ENCODE measurements at places on chromosomes 2 and 18. TPM values are rescaled to one million over a fixed set of nuclear protein-coding genes. Genes with fewer than 3 reads are reported as not detected.
A peak's percentile ranks its signal among the peaks of the same experiment; 100 is the strongest.

DNA sequence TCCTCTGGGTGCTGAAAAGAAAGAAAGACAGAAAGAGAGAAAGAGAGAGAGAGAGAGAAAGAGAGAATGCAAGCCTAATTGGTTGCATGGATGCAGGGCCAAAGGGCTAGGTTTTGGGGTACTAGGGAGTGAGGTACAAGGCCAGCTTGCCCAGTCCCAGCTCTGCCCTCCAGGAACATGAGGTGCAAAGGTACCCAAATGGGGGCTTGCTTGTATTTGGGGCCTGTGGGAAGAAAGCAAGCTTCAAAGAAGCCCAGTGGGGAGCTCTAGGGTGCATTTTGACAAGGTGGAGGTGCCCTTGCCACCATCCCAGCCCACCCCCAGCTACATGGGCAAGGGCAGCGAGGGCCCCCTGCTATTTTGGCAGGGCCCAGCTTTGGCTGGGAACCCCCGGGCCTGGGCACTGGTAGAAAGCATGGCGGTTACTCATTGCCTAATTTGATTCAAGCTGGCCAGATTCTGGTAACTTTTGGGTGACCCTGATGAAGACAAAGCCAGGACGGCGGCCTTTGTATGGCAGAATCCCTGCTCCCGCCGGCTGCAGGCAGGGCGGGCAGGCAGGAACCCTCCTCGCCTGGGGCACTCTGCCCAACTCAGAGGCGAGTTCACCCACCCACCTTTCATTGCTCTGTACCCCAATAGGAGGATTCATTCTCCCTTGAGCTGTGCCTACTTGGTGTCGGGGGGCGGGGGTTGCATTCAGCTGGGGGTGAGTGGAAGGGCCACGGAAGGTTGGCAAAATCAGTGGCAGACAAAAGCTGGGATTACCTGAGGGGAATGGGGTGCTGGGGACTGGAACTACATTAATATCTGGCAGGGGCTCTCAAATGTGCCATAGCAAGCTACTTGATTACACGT, 537 bp upstream of the HOXD4 start:
- H3K4me1 ChIP-seq, result no peaks in the 10 kb centered on the region
- no peak overlapping the region for H3K4me3 ChIP-seq
- DNase-seq, result no peak
- H3K27ac ChIP-seq, result no peak overlapping the region
- no peaks in the 10 kb centered on the region for H3K27me3 ChIP-seq
- peaks cover 5% of the 10 kb centered on the region for H3K36me3 ChIP-seq

The PMAIP1 gene
- 21.7 TPM for total RNA-seq

DNA sequence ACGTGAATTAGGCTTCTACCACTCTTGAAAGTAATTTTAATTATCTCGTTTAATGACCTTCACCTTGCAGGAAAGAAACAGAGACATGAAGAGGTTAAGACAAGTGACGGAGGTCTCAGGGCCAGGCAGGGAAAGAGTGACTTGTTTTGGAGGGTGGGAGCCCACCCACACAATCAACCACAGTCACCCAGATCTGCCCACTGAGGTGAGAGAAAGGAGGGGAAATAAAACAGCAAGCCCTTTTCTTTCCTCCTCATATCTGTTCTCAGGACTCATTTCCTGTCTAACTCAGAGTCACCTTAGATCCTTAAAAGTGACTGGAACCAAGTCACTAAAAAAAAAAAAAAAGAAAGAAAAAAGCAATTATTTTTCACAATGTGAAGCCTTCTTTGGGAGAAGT, 26.8 kb downstream of the ATP8B1 start:
- peaks cover 6% of the 10 kb centered on the region for H3K36me3 ChIP-seq
- H3K4me3 ChIP-seq, result no peak overlapping the region
- peaks cover 41% of the 10 kb centered on the region for H3K4me1 ChIP-seq
- no peak for DNase-seq

DNA sequence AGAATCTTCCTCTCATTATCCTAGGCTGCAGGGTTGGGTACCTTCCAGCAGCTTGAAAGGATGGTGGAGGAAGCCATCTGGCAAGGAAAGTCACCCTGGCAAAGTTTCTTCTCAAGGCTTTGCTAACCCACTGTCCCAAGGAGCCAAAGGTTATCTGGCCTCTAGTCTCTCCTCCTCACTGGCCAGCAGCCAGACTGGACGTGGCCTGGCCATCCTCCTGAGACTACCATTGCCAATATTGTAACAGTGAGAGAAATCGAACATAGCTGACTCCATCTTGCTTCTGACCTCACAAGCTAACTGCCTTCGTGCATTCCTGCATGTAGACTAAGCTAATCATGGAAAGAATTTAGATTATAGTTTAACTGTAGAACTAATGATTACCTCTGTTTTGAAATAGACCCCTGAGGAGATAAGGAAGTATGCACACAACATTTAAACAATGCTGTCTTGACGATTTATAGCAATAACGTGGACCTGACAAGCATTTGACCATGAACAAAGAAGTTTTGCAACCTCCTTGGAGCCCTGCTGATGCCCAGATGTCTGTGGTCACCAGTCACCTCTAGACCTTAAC, 7.8 kb upstream of the ANXA4 start:
- no peak overlapping the region for H3K4me3 ChIP-seq
- no peaks in the 10 kb centered on the region for H3K36me3 ChIP-seq
- H3K27me3 ChIP-seq, result no peaks in the 10 kb centered on the region
- no peaks in the 10 kb centered on the region for H3K4me1 ChIP-seq
- DNase-seq, result no peak

- H3K4me1 ChIP-seq, result no peaks in the 10 kb centered on the region
- no peak for DNase-seq
- no peak overlapping the region for H3K4me3 ChIP-seq
- no peaks in the 10 kb centered on the region for H3K36me3 ChIP-seq
Measured at GRCh38 chr18:48119204-48119603, 188.7 kb upstream of the SMAD2 start.

DNA sequence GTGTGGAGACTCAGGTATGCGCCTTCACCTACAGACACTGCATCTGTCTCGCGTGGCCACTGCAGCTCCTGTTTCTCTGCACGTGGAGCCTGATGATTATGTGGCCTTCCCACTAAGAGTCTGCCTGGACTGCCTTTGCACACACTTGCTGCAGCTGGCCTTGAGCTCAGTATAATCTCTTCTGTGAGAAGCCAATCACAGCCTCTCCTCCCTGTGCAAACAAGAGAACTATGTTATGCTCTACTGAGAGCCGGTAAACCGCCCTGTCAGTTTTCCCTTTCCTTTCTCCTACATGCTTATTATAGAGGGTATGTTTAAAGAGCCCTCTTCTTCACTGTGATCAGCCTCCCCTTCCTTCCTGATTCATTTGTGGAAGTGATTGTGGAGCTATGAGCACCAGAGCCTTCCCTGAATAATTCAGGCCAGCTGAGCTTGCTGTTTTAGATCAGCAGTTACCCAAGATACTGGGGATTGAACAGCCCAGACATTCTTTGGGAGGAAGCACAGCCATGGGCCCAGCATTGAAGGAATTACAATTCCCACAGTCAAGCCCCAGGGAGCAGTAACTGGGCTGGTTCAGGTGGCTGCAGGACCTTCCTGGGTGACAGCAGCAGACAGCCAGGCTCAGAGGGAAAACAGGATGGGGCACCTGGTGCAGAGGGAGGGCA, 3.7 kb upstream of the TGFA start:
- H3K4me1 ChIP-seq, result peaks cover 11% of the 10 kb centered on the region
- no peak for DNase-seq
- no peak overlapping the region for H3K27ac ChIP-seq
- no peaks in the 10 kb centered on the region for H3K27me3 ChIP-seq

DNA sequence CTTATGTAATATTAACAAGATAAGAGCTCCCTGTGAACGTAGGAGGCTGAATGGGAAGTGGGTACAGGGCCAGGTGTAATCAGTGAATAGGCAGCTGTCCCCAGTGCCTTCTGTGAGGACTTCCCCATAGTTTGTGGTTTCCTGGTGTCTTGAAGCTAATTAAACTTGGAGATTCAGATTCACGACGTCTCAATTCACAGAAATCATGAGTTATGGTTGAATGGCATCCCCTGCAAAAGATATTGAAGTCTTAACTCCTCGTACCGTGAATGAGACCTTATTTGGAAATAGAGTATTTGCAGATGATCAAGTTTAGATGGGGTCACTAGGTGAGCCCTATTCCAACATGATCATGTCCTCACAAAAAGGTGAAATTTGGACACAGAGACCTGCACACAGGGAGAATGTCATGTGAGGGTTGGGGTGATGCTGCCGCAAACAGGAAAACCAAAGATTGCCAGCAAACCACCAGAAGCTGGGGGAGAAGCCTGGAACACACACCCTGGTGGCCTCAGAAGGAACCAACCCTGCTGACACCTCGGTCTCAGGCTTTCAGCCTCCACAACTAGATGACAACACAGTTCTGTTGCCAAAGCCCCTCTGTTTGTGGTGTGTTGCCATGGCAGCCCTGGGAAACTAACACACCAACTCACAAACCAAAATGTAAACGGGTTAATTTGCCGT, 13.2 kb downstream of the ARL4C start:
- H3K4me3 ChIP-seq, result no peak overlapping the region
- H3K4me1 ChIP-seq, result no peaks in the 10 kb centered on the region
- no peak for DNase-seq
- H3K36me3 ChIP-seq, result no peaks in the 10 kb centered on the region
- H3K27ac ChIP-seq, result no peak overlapping the region
- no peaks in the 10 kb centered on the region for H3K27me3 ChIP-seq

DNA sequence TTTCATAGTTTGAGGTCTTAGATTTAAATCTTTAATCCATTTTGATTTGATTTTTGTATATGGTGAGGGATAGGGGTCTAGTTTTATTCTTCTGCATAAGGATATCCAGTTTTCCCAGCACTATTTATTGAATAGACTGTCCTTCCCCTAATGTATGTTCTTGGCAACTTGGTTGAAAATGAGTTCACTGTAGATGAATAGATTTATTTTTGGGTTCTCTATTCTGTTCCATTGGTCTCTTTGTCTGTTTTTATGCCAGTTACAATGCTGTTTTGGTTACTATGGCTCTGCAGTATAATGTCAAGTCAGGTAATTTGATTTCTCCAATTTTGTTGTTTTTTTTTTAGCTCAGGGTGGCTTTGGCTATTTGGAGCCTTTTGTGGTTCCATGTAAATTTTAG, 5.9 kb downstream of the FAM171B start:
- H3K27me3 ChIP-seq, result no peaks in the 10 kb centered on the region
- H3K27ac ChIP-seq, result no peak overlapping the region
- H3K4me3 ChIP-seq, result no peak overlapping the region
- peaks cover 2% of the 10 kb centered on the region for H3K4me1 ChIP-seq

DNA sequence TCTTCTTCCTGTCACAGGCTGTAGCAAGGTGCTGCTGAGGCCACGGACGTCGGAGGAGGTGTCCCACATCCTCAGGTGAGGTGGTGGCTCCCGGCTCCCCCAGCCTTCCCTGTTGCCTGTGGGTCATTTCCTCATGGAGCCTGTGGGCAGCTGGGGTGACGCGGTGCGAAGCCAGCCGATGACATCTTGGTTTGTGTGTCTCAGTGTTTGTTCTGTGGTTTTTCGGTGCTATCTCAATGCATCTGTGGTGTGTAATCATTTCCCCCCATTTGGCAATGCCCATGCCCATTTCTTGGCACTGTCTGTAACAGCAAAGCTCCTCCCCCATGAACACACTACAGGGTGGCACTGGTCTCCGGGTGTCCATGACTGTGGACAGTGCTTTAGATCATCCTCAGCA, 6.6 kb downstream of the D2HGDH start:
- H3K4me3 ChIP-seq, result no peak overlapping the region
- H3K36me3 ChIP-seq, result peaks cover 25% of the 10 kb centered on the region
- H3K4me1 ChIP-seq, result peaks cover 15% of the 10 kb centered on the region
- peak; percentile 84 for DNase-seq
- H3K27me3 ChIP-seq, result no peaks in the 10 kb centered on the region

DNA sequence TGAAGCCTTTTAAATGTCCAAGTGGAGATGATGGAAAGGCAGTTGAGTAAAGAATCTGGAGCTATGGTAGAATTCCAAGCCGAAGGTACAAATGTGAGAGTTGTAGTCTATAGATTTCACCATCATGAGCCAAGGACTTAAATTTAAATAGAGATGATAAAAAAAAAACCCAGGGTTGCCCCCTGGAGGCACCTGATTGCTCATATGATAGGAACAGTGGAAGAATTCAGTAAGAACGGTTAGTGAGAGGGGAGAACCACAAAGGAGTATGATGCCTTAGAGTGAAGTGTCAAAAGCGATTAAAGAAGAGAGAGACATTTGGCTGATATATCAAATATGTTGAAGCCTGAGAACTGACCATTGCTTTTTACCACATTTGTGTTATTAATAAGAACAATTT, 11.9 kb downstream of the NYAP2 start:
- H3K4me3 ChIP-seq, result no peak overlapping the region
- H3K27me3 ChIP-seq, result peaks cover 82% of the 10 kb centered on the region
- H3K4me1 ChIP-seq, result no peaks in the 10 kb centered on the region
- no peak for DNase-seq
- no peaks in the 10 kb centered on the region for H3K36me3 ChIP-seq

The CENPA gene
- 19.7 TPM for total RNA-seq

The HJURP gene
- total RNA-seq, result 29.3 TPM

- H3K27me3 ChIP-seq, result peaks cover 17% of the 10 kb centered on the region
- no peaks in the 10 kb centered on the region for H3K36me3 ChIP-seq
Measured at GRCh38 chr18:46663539-46663938, 6.5 kb upstream of the LOXHD1 start.

DNA sequence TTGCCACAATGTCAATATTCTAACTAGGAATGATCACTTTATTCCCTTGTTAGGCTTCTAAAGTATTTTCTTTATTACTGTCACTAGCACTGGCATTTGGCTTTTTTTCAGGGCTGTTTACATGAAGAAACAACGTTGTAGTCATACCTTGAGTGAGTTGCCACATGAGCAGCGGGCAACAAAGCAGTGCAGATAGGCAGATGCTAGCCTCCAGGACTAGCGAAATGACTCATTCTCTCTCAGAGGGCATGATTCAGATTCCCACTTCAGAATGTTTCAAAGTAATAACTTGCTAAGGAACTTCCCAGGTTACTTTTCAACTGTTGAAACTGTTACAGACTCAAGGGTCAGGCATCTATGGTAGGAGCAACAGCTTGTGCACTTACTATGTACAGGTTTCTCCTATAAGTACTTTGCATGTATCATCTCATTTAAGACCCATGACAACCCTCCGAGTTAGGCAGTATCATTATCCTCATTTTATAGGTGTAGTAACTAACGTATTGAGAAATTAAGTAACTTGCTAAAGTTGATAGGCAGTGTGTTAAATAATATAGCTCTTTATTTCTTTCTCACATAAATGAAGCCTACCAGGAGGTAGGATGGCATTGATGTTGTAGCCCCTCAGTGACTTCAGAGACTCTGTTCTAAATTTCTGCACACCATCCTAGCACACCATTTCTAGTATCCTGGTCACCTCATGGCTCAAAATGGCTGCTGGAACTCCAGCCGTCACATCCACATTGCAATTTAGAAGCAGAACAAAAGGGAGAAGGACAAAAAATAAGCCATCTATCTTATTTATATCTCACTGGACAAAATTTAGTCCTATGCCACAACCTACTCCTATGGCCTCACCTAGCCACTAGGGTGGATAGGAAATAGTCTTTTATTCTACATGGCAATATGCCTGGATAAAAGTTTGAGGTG, 83.3 kb downstream of the ICOS start:
- peak overlapping the region; percentile 1 for H3K27ac ChIP-seq
- no peak overlapping the region for H3K4me3 ChIP-seq
- H3K27me3 ChIP-seq, result no peaks in the 10 kb centered on the region
- H3K4me1 ChIP-seq, result peaks cover 12% of the 10 kb centered on the region
- peak; percentile 91 for DNase-seq

The MIB1 gene
- total RNA-seq, result 40.5 TPM

The RFX8 gene
- total RNA-seq, result not detected

The SAG gene
- total RNA-seq, result not detected

GRCh38 chr2:11687736-11688135, 17.7 kb upstream of the NTSR2 start:
- peaks cover 15% of the 10 kb centered on the region for H3K4me1 ChIP-seq
- H3K27ac ChIP-seq, result peak overlapping the region; percentile 37
- peaks cover 23% of the 10 kb centered on the region for H3K27me3 ChIP-seq
- H3K4me3 ChIP-seq, result peak overlapping the region; percentile 70
- no peaks in the 10 kb centered on the region for H3K36me3 ChIP-seq
- peak; percentile 53 for DNase-seq

- H3K27me3 ChIP-seq, result no peaks in the 10 kb centered on the region
- DNase-seq, result peak; percentile 42
- H3K4me1 ChIP-seq, result peaks cover 19% of the 10 kb centered on the region
Measured at GRCh38 chr2:55090702-55091101, 40.5 kb upstream of the RTN4 start.

Measured in MCF 10A (cell line).